ENCODE measurements at places on chromosomes 6 and 20. TPM values are rescaled to one million over a fixed set of nuclear protein-coding genes. Genes with fewer than 3 reads are reported as not detected.

Gene SLC17A1
- 0.64 TPM for polyA plus RNA-seq

Gene NXT1
- 20.5 TPM for polyA plus RNA-seq

Gene CALHM6
- polyA plus RNA-seq: 4.8 TPM

Gene RNF182
- polyA plus RNA-seq: 2.7 TPM

DNA sequence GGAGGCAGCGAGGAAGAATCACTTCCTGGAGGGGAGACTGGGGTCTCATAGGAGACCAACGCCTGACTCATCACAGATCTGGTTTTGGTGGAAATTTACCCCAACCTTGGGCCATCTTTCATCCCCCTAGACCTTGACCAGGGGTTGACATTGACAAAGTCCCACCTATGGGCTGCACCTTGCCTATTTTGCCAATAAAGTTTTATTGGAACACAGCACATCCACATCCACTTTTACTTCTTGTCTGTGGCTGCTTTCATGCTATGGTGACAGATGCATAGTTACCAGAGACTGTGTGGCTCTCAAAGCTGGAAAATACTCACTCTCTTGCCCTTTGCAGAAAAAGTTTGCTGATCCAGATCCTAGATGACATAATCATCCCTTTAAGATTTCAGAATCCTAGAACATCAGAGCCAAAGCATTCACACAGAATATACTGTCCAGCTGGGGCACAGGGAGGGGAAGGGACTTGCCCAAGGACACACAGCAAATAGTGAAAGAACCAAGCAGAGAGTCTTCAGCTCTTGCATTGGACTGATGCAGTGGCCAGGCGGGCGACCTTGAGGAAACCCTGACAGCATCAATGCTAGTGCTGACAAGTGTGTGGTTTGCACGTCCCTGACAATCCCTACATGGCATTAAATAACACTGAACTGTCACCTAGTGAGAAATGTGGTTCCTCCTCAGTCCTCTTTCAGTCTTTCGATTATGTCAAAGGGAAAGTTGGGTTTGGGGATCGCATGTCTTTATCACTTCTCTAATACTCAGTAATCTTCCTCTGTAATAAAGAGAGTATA lies 41.2 kb downstream of the CD40 start:
- DNase-seq: no peak

DNA sequence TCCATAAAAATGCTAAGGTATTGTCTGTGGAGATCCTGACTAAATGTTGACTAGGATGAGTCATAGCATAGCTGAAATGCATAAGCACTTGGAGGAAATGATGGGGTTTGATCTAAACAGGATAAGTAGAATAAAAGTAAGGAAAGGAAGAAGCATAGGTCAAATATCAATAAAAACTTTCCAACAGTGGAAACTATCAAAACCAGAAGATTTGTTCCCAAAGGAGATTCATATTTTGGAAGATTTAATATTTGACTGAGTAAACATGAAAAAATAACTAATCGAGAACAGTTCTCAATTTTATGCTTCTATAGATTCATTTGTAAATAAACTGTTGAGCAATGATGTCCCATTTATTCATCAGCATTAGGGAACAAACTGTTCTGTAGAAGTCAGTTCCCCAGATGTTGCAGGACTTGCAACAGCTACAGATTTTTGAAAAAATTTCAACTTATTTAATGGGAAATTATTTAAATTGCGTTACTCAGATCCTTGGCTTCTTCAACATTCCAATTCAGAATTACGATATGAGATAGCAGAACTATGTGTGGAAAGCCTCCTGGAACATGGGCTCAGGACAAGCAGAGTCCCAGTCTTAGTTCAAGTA lies 133.7 kb upstream of the TBX18 start:
- DNase-seq: no peak

GRCh38 chr6:136037876-136038460 lies 186.5 kb downstream of the PDE7B start:
- DNase-seq: no peak

DNA sequence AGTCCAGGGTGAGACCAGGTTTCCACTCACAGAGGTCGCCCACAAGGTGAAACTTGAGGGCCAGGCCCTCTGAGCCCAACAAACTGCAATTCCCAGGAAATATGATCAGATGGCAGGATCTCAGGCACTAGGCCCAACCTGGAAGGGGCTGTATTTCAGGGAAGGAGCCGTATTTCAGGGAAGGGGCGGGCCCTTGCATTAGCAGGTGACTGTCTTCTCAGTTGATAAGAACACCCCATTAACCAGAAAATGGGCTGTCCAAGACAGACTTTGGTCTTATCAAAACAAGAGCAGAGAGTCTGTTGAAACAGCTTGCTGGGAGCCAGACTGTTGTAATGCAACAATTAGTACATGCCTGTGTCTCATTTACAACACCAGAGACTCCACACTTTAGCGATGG lies 10.9 kb upstream of the BNIP5 start:
- no peak for DNase-seq

- DNase-seq: no peak
Measured at GRCh38 chr20:59145924-59146779, 17.5 kb upstream of the ZNF831 start.

- no peak for DNase-seq
Measured at GRCh38 chr6:92715991-92716390, 703.4 kb downstream of the EPHA7 start.

GRCh38 chr6:284486-284885 lies 7.8 kb upstream of the DUSP22 start:
- no peak for DNase-seq

DNA sequence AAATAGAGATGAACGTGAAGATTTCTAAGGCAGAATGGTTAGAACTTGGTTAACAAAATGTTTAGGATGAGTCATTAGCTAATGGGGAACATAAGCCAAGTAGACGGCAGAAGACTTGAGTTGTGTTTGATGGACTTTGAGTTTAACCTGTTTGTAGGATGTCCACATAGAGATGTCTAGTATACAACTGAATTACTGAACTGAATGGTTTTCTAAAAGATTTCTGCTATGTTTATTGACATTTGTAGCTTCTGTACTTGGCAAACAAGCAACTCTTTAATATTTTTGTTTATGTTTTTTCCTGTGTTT lies 54.5 kb upstream of the DYNLRB1 start:
- DNase-seq: no peak

- no peak for DNase-seq
Measured at GRCh38 chr6:73985891-73986290, 289.9 kb downstream of the CD109 start.

- DNase-seq: no peak
Measured at GRCh38 chr6:112920994-112921393, 573.9 kb downstream of the RFPL4B start.

Data from left renal pelvis (tissue), 4 donors.